ENCODE measurements at places on chromosomes 3 and 15. TPM values are rescaled to one million over a fixed set of nuclear protein-coding genes. Genes with fewer than 3 reads are reported as not detected.

GRCh38 chr3:148962513-148962912 is 28.8 kb upstream of the GYG1 start:
- H3K4me3 ChIP-seq, result no peak overlapping the region
- DNase-seq, result peak; percentile 88
- H3K4me1 ChIP-seq, result no peaks in the 10 kb centered on the region
- H3K36me3 ChIP-seq, result no peaks in the 10 kb centered on the region

- peak overlapping the region; percentile 100 for H3K27ac ChIP-seq
- no peaks in the 10 kb centered on the region for H3K36me3 ChIP-seq
- no peaks in the 10 kb centered on the region for H3K27me3 ChIP-seq
- peak; percentile 95 for DNase-seq
- no peak overlapping the region for H3K4me3 ChIP-seq
- peaks cover 25% of the 10 kb centered on the region for H3K4me1 ChIP-seq
Measured at GRCh38 chr15:62895905-62896316, 146.6 kb upstream of the TPM1 start.

DNA sequence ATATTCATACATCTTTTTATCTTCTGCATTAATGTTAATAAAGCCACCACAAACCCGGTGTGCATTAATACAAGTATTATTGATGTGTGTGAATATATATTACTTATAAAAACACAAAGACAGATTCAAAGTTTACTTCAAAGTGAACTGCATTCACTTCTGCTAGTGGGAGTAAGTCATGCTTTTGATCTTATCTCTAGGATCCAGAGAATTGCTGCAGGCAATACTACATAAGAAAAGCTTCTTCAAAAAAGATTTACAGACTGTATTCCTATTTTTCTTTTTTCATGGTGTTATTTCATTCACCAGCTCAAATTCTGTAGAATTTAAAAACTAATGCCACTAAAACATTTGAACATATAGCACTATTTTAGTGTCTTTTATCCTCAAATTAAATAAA is 87.5 kb upstream of the CBLB start:
- H3K36me3 ChIP-seq, result no peaks in the 10 kb centered on the region
- no peaks in the 10 kb centered on the region for H3K4me1 ChIP-seq
- H3K27me3 ChIP-seq, result no peaks in the 10 kb centered on the region
- no peak for DNase-seq
- H3K4me3 ChIP-seq, result no peak overlapping the region
- no peak overlapping the region for H3K27ac ChIP-seq

DNA sequence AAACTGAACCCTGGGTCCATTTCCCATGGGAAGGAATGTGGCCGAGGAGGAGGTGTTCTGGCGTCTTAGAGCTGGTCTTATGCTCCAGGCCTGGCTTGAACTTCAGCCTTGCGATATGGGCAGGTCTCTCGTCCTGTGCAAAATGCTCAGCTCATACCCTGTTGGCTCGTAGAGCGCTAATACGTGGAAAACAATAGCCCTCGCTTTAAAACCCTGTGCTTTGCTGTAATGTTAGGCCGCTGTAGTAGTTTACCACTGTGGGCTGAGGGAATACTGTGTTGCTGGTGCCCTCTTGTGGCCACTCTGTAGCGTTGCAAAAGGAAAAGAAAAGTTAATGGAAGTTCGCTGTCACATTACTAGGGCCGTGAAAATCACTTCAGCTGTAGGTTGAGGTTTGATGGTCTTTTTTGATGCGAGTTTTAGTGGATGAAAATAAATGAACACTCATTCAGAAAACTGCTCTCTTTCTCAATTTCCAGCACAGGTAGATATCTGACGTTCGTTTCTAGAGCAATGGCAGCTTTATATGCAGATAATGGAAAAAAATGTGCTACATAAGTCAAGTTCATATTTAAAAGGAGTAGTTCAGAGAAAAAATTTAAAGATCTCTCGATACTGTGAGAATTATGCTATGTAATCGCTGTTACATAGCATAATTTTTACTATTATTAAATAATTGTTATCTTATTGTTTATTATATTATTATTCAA is 92.9 kb downstream of the MCTP2 start:
- no peaks in the 10 kb centered on the region for H3K4me1 ChIP-seq
- H3K27me3 ChIP-seq, result no peaks in the 10 kb centered on the region
- no peak overlapping the region for H3K27ac ChIP-seq
- H3K36me3 ChIP-seq, result no peaks in the 10 kb centered on the region
- DNase-seq, result peak; percentile 65
- H3K4me3 ChIP-seq, result no peak overlapping the region

GRCh38 chr3:161395115-161396012 is 24.0 kb upstream of the SPTSSB start:
- H3K27ac ChIP-seq, result no peak overlapping the region
- no peaks in the 10 kb centered on the region for H3K4me1 ChIP-seq
- no peaks in the 10 kb centered on the region for H3K36me3 ChIP-seq
- DNase-seq, result no peak

The PEX5L gene
- not detected for polyA plus RNA-seq

GRCh38 chr3:173045770-173046382 is 95.2 kb downstream of the SPATA16 start:
- no peak overlapping the region for H3K4me3 ChIP-seq
- H3K27ac ChIP-seq, result no peak overlapping the region
- no peaks in the 10 kb centered on the region for H3K27me3 ChIP-seq
- no peaks in the 10 kb centered on the region for H3K36me3 ChIP-seq

The HTR3D gene
- polyA plus RNA-seq, result not detected

GRCh38 chr3:46102059-46102779 is 74.9 kb upstream of the XCR1 start:
- no peak for DNase-seq
- H3K27ac ChIP-seq, result no peak overlapping the region
- peaks cover 6% of the 10 kb centered on the region for H3K4me1 ChIP-seq
- no peaks in the 10 kb centered on the region for H3K36me3 ChIP-seq

- DNase-seq, result peak; percentile 3
- H3K4me3 ChIP-seq, result no peak overlapping the region
- H3K4me1 ChIP-seq, result no peaks in the 10 kb centered on the region
- H3K36me3 ChIP-seq, result no peaks in the 10 kb centered on the region
Measured at GRCh38 chr3:36741285-36741684, 23.1 kb downstream of the DCLK3 start.

DNA sequence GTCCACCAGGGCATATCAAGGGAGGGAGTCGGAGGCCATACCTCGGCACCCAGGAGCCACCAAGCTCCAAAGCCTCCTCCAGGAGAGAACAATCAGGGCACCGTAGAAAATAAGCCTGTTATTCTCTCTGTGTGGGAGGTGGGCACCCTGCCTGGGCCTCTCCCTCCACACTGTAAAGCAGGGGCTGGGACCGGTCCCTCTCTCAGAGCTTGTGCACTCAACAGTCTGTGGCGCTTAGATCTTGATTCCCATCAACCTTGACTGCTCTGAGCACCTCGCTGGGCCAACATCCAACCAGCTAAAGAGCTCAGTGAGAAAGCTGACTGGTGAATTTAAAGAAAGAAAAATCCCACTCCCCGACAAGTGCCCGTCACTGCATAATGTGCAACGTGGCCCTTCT is 53.0 kb downstream of the PCSK6 start:
- H3K27me3 ChIP-seq, result peaks cover 17% of the 10 kb centered on the region
- no peaks in the 10 kb centered on the region for H3K4me1 ChIP-seq
- no peak overlapping the region for H3K27ac ChIP-seq
- H3K4me3 ChIP-seq, result no peak overlapping the region
- no peaks in the 10 kb centered on the region for H3K36me3 ChIP-seq

GRCh38 chr15:32887090-32887489 is 169.3 kb downstream of the GREM1 start:
- H3K4me3 ChIP-seq, result no peak overlapping the region
- H3K27ac ChIP-seq, result peak overlapping the region; percentile 52
- peaks cover 17% of the 10 kb centered on the region for H3K4me1 ChIP-seq
- peaks cover 9% of the 10 kb centered on the region for H3K36me3 ChIP-seq
- no peaks in the 10 kb centered on the region for H3K27me3 ChIP-seq

- H3K4me1 ChIP-seq, result no peaks in the 10 kb centered on the region
- DNase-seq, result peak; percentile 62
- peaks cover 27% of the 10 kb centered on the region for H3K27me3 ChIP-seq
- no peak overlapping the region for H3K4me3 ChIP-seq
Measured at GRCh38 chr15:72312605-72313447, 7.1 kb downstream of the CELF6 start.

The CHST13 gene
- not detected for polyA plus RNA-seq
